Lung microvascular endothelial cell (primary cell): ENCODE measurements at places on chromosomes 13 and 19.

DNA sequence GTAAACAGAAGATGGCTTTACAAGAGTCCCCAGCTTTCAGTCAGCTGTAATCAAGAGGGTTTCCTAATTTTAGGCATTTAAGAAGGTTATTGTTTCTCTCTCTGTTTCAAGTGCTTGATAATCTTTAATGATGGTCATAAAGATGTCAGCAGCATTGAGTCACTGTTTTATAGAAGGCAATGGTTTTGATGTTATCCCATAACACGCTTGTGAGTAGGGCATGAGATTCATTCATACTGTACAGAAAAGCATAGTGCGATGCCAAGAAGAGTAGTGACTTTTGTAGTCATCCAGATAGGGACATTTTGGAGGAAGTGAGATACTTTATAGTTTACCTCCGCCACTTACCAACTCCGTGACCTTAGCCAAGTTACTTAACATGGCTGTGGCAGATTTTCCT lies 364.2 kb upstream of the SLC10A2 start:
- DNase-seq = no peak

DNA sequence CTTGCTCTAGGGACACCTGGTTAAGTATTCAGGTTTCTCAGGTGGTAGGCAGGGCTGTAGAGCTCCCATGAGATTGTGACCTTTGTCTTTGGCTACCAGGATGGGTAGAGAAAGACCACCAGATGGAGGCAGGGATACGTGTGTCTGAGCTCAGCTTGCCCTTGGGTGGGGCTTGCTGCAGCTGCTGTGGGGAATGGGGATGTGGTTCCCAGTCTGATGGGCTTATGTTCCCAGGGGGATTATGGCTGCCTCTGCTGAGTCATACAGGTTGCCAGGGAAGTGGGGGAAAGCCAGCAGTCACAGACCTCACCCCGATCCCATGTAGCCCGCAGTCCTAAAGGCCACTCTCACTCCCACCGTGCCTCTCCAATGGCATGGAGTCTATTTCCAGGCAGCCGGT lies 659.9 kb upstream of the KLF12 start:
- no peak for DNase-seq

- DNase-seq = no peak
Observed at GRCh38 chr13:113589251-113589960, 4.9 kb downstream of the TFDP1 start.

GRCh38 chr19:51407511-51408131 lies 9.8 kb downstream of the SIGLEC10 start:
- peak; percentile 21 for DNase-seq

DNA sequence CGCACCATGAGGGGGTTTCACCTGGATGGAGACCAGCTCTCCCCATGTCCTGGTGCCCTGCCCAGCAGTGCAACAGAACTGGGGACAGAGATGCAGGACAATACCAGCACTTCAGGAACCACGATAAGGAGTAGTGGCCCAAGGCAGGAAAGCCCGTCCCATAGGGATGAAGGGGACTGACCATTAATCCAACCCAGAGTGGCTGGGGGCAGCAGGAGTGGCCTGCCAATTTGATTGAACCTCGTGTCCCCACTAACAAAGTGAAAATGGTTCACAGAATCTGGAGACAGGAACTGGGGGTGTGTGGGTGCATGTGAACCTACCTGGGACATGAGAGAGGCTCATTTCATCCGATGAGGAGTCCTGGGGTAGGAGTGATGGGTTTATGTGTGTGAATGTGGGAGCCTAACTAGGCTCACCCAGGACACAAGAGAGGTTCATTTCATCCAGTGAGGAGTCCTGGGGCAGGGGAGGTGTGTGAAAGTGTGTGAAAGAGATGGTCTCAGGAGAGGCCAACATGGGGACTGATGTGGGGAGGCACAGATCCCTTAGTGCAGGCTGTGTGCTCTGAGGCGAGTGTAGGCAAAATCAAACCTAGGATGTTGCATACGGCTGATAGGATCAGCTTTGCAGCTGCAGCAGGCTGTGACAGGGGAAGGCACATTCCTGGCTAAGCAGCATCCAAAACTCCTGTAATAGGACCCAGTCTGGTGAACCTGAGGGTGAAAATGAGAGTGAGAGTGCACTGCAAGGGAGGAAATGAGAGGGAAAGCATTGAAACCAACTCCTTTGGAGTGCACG lies 98.2 kb downstream of the ZNF429 start:
- no peak for DNase-seq

GRCh38 chr19:57583104-57583520 lies 833 bp upstream of the ZIK1 start:
- no peak for DNase-seq

DNA sequence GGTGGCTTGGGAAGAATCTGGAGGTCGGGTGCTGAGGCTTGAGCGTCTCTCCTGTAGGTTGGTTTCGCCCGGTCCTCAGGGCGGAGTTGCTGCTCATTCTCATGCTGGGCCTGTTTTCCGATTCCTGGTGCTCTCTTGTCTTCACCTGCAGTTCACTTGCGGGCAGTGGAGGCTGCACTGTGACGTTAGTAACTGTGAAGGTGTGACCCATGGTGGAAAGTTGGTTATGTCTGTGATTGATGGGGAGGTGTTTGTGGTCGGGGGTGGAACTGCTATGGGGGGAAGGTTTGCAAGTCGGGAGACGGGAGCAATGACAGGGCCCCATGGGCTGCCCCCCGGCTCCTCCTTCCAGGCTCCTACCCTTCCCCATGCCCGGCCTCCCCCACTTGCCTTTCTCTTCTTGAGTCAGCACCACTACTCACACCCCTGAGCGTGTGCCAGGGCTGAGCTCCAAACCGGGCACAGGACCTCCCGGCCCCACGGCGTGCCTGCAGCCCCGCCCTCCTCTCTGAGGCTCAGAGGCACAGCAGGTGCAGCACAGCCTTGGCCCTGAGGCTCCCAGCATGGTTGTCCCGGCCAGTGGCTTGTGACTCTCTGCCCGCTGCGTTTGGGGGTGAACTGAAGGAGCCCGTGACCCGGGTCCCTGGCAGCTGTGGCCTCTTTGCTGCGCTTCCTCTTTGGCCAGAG lies 79.1 kb downstream of the ATP11A start:
- no peak for DNase-seq

DNA sequence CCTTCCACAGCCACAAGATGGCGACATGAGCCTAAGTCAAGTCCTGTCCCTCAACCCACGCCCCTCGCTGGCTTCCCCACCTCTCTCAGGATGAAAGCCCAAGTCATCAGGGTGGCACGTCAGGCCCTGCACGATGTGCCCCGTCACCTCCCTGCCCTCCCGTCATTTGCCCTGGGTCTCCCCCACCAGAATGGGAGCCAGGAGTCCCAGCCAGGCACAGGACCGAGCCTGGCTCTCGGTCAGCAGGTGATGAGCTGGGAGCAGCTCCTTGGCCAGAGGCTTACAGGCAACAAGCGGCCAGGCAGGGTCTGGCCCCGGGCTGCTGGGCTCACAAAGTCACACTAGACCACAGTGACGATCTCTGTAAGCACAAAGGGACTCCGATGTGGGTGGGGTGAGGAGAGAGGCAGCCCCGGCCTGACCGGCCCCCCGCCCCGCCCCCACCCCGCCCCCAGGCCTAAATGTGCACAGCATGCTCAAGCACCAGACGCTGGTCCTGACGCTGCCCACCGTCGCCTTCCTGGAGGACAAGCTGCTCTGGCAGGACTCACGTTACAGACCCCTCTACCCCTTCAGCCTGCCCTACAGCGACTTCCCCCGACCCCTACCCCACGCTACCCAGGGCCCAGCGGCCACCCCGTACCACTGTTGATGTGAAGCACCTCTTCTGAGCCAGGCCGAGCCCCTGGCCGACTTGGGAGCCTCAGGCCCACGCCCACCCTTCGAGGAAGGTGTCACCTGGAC lies 7.3 kb downstream of the MRPL4 start:
- DNase-seq = peak; percentile 93

DNA sequence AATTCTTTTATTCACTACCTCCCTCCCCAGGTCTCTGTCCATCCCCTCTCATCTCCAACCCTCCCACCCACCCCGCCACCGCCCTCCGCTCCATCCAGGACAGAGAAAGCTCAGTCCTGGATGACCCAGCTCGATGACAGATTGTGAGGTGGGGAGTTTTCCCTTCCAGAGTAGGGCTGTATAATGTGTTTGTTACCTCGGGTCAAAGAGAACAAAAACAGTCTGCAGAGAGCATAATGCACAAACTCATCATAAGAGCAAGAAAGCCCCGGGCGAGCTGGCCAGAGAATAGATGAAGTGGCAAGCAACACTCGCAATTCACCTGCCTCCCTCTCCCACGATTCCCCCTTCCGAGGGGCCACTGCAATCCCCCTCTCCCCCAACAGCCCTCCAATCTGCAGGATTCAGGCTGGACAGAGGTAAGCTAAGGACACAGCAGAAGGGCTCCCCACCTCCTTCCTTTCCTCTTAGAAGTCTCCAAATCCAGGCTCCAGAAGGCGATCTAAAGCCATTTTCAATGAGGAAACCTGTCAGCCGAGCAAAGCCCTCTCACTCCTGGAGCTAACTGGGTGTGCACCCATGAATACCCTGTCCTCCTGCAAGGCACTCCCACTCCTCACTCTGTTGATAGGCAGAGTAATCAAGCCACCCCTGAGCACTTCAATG lies 2.6 kb downstream of the CACNA1A start:
- no peak for DNase-seq

DNA sequence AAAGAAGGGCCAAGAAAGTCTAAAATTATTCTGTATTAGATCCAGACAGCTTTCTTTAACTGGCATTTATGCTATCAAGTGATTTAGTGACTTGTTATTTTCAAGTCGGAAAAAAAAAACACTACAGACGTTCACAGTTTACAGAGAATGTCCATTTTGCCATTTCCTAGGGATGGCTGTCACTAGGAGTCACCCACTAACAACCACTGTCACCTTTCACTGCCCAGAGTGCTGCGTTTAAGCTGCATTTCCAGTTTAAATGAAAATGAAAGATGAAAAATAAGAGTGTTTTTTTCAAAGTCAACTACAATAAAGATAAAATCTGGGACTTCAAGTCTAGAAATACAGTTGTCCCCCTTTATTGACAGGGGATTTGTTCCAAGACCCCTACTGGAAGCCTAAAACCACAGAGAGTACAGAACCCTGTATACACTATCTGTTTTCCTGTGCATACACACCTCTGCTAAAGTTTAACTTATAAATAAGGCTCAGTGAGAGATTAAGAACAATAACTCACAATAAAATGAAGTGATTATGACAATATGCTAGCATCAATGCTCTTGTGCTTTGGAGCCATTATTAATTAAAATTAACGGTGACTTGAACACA lies 112.5 kb downstream of the SACS start:
- no peak for DNase-seq

DNA sequence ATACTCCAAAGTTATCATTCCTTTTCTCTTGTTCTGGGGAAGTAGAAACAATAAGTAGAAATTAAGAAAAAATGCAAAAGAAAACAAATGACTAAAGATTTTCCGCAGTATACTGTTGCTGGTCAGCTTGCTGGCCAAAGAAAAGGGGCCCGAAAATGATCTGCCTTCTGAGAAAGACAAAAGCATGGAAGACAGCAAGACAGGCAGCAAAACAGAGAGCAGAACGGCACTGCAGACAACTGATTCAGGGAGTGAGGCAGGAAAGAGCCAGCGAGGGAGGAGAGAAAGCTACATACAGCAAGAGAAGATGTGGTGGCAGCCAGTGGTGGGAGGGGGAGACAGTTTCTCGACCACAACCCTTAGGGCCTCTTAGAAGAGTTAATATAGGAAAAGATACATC lies 5.3 kb upstream of the DOCK9 start:
- no peak for DNase-seq

DNA sequence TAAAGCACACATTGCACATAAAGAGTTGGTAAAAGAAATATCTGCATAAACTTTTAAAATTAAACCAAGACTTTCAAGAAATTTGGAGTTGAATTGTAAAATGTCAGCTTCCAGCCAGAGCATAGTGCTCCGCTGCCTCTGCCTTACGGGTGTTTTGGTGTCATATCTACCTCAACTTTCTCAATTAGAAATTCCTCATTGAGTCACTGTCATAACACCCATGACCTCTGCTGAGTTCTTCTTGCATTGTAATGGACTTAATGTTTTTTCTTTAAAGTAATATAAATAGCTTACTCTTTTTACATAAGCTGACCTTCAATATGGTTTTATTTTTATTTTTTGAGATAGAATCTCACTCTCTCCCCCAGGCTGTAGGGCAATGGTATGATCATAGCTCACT lies 551.0 kb upstream of the NBEA start:
- peak; percentile 60 for DNase-seq

GRCh38 chr19:13255041-13255718 lies 105.0 kb downstream of the IER2 start:
- DNase-seq = no peak

GRCh38 chr19:51123381-51123800 lies 1.3 kb upstream of the SIGLEC9 start:
- DNase-seq = no peak

- no peak for DNase-seq
Observed at GRCh38 chr19:46935066-46935663, 74.4 kb downstream of the ARHGAP35 start.

DNA sequence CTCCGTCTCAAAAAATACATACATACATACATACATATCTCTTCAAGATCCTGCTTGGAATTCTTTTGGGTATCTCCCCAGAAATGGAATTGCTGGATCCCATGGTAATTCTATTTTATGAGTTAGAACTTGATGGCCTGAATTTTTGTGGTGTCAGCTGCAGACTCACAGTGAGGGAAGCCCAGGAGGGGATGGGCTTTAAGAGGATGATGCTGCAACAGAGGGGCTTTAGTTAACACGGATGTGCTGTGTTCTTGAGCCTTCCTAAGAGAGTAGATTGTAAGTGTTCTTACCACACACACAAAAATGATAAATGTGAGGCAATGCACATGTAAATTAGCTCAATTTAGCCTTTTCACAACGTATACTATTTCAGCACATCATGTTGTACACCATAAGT lies 31.8 kb downstream of the CACNG6 start:
- DNase-seq = no peak

DNA sequence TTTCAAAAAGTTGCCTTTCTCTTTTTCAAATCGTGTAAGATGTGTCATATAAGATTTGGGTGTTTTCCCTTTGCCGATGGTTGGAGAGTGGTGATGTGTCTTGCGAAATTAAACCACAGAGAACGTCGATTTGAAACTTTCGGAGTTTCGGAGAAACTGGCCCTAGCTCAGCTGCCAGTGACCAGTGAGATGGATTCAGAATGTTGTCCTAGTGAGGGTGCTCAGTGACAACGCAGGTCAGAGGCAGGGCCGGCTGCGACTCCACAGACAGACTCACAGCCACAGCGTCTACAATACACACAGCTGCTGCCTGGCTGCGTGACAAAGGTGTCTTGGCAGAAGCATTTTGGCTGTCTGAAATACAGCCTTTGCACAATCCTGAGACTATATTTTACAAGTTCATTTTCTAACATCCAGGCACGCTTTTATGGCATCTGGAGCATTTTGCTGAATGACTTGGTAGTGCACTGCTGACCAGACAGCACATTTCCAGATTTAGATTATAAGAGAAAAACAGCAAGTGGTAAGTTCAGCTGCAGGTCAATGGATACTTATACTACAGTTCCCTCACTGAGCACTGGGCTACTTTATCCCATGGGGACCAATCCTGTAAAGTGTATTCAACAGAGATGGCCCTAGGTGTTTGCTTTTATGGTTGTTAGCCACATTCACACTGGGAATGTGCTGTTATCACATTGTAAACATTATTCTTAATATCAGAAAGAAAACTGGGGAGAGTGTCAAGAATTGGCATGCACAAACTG lies 207.5 kb downstream of the KCNRG start:
- no peak for DNase-seq
